ENCODE measurements at places on chromosomes 16 and 17. TPM values are rescaled to one million over a fixed set of nuclear protein-coding genes. Genes with fewer than 3 reads are reported as not detected.

BCL7C gene
- total RNA-seq: 22.0 TPM

SEZ6 gene
- 0.88 TPM for total RNA-seq

C1QL1 gene
- total RNA-seq: not detected

NAE1 gene
- total RNA-seq: 35.9 TPM

DLG4 gene
- 30.5 TPM for total RNA-seq

TXNDC11 gene
- total RNA-seq: 49.5 TPM

CDH11 gene
- 579 TPM for total RNA-seq

PRR35 gene
- not detected for total RNA-seq

SLFN14 gene
- total RNA-seq: 6.2 TPM

- peaks cover 20% of the 10 kb centered on the region for H3K36me3 ChIP-seq
- H3K4me3 ChIP-seq: no peak overlapping the region
- H3K27ac ChIP-seq: no peak overlapping the region
- peaks cover 4% of the 10 kb centered on the region for H3K4me1 ChIP-seq
- no peak for DNase-seq
These were observed 139.7 kb upstream of the PLCG2 start for GRCh38 chr16:81639348-81639747.

- peaks cover 51% of the 10 kb centered on the region for H3K27me3 ChIP-seq
- DNase-seq: no peak
- no peak overlapping the region for H3K4me3 ChIP-seq
- H3K4me1 ChIP-seq: peaks cover 14% of the 10 kb centered on the region
These were observed 18.4 kb upstream of the UBE2I start for GRCh38 chr16:1290860-1291575.

DNA sequence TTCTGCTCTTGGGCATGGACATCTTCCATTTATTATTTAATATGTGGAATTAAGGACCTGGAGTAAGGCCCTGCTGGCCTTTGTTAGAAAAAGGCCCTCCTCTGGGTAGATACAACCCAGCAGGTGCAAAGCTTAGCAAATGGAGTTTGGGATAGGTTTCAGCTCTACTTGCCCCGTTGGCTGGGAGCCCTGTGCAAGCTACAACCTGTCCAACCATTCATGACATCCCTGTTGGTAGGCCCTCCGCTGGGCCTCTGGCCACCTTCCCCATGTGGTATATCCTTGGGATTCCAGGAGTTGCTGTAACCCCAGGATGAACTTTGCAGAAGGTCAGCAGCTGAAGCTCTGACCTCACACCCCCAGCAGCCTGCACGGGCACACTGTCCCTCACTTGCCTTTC is 6.4 kb downstream of the NGFR start:
- no peak overlapping the region for H3K27ac ChIP-seq
- no peaks in the 10 kb centered on the region for H3K36me3 ChIP-seq
- no peak overlapping the region for H3K4me3 ChIP-seq
- DNase-seq: no peak
- peaks cover 12% of the 10 kb centered on the region for H3K4me1 ChIP-seq

GRCh38 chr17:27319541-27320221 is 25.8 kb downstream of the WSB1 start:
- H3K27me3 ChIP-seq: no peaks in the 10 kb centered on the region
- H3K4me3 ChIP-seq: no peak overlapping the region
- H3K27ac ChIP-seq: peak overlapping the region; percentile 20
- no peak for DNase-seq
- peaks cover 34% of the 10 kb centered on the region for H3K36me3 ChIP-seq

DNA sequence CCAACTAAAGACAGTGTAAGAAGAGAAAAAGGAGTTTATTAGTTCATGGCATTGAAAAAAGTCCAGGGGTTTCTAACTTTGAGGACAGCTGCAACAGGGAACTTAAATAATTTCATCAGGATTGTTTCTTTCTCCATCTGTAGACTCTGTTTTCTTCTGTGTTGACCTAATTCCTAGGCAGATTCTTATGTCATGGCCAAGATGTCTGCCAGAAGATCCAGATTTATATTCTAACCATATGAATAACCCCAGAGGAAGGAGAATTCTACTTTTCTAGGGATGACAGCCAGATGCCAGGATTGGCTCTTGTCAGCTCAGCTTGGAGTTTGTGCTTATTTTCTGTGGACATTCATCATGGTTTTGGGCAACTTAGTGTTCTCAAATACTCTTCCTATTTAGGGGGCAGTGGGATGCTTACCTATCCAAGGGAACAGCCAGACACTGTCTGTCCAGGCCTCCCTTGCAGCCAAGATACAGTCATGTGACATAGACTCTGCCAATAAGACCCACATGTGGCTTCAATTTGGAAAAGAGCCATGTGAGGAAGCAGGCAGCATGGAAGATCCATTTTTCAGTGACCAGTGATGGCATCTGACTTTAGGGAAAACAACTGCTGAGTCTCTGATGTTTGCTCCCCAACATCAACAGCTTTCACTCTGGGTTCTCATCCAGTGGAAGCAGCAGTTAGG is 18.2 kb downstream of the PCTP start:
- H3K36me3 ChIP-seq: peaks cover 12% of the 10 kb centered on the region
- DNase-seq: no peak
- H3K27me3 ChIP-seq: no peaks in the 10 kb centered on the region
- H3K4me1 ChIP-seq: peaks cover 16% of the 10 kb centered on the region
- H3K4me3 ChIP-seq: no peak overlapping the region

GRCh38 chr17:42843358-42843934 is 934 bp upstream of the AOC2 start:
- peak; percentile 12 for DNase-seq
- H3K27ac ChIP-seq: no peak overlapping the region
- H3K27me3 ChIP-seq: no peaks in the 10 kb centered on the region
- H3K36me3 ChIP-seq: peaks cover 67% of the 10 kb centered on the region
- peaks cover 8% of the 10 kb centered on the region for H3K4me1 ChIP-seq

- peak; percentile 59 for DNase-seq
- no peak overlapping the region for H3K4me3 ChIP-seq
- no peaks in the 10 kb centered on the region for H3K36me3 ChIP-seq
- H3K27me3 ChIP-seq: no peaks in the 10 kb centered on the region
These were observed 72.1 kb downstream of the AMFR start for GRCh38 chr16:56353054-56353921.

- DNase-seq: no peak
- H3K4me3 ChIP-seq: no peak overlapping the region
- H3K27ac ChIP-seq: no peak overlapping the region
- no peaks in the 10 kb centered on the region for H3K36me3 ChIP-seq
These were observed 62.6 kb upstream of the TEKT1 start for GRCh38 chr17:6894206-6894528.

GRCh38 chr16:55272744-55273143 is 51.3 kb upstream of the IRX6 start:
- H3K4me1 ChIP-seq: no peaks in the 10 kb centered on the region
- H3K27me3 ChIP-seq: no peaks in the 10 kb centered on the region
- H3K36me3 ChIP-seq: no peaks in the 10 kb centered on the region
- no peak overlapping the region for H3K4me3 ChIP-seq
- no peak for DNase-seq

GRCh38 chr16:2775131-2775716 is 1.9 kb downstream of the ELOB start:
- H3K27ac ChIP-seq: no peak overlapping the region
- DNase-seq: peak; percentile 68
- H3K27me3 ChIP-seq: no peaks in the 10 kb centered on the region
- peaks cover 30% of the 10 kb centered on the region for H3K4me1 ChIP-seq

DNA sequence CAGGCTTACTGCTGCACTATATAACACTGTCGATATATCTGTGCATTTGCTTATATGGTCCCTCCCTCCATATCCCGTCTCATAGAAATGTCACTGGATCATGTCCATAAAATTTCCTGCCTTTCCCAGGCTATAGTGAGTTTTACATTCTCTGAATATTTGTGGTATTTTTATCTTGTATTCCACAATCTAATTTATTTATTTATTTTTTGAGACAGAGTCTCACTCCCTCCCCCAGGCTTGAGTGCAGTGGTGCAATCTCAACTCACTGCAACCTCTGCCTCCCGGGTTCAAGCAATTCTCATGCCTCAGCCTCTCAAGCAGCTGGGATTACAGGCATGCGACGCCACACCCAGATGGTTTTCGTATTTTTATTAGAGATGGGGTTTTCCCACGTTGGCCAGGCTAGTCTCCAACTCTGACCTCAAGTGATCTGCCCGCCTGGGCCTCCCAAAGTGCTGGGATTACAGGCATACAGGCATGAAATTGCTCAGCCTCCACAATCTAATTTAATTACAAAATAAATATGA is 12.9 kb downstream of the TRIM37 start:
- H3K4me3 ChIP-seq: no peak overlapping the region
- no peak for DNase-seq
- peaks cover 37% of the 10 kb centered on the region for H3K36me3 ChIP-seq
- H3K4me1 ChIP-seq: peaks cover 25% of the 10 kb centered on the region
- no peaks in the 10 kb centered on the region for H3K27me3 ChIP-seq

GRCh38 chr16:57539072-57539796 is 2.9 kb upstream of the CCDC102A start:
- H3K4me1 ChIP-seq: peaks cover 85% of the 10 kb centered on the region
- H3K27ac ChIP-seq: no peak overlapping the region
- H3K27me3 ChIP-seq: no peaks in the 10 kb centered on the region
- DNase-seq: peak; percentile 45

GRCh38 chr16:17101646-17102045 is 369.1 kb downstream of the XYLT1 start:
- no peak overlapping the region for H3K27ac ChIP-seq
- H3K36me3 ChIP-seq: peaks cover 5% of the 10 kb centered on the region
- no peaks in the 10 kb centered on the region for H3K27me3 ChIP-seq

DNA sequence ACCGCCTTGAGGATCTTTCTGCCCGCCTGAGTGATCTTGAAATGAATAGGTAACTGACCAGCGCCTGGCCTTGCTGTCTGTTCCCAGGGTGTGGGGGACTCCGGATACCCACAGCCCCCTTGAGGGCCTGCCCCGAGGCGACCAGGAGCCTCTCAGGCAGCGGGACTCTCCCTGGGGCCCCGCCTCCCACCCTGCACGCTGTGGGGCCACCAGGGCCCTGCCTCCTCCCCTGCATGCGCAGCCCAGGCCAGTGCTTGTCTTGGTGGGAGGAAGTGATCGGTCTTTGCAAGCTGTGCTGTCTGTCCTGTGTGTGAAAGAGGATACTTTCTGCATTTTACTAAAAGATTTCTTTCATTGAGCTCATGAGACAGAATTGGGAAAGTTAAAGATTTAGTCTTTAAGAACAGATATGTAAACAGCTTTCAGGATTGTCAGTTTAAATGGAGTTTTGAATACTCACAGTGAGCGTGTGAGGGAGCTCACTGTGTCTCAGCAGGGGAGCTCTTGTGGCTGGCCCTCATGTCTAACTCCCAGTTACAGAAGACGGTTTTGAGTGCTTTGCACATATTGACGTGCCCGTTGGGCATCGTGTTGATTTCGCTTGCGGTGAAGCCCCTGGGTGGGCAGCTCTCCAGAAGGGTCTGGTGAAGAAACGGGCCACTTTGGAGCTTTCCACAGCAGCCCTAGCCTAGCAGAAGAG is 36.1 kb upstream of the CAPN15 start:
- no peak overlapping the region for H3K4me3 ChIP-seq
- no peaks in the 10 kb centered on the region for H3K27me3 ChIP-seq
- DNase-seq: no peak
- H3K27ac ChIP-seq: no peak overlapping the region
- peaks cover 10% of the 10 kb centered on the region for H3K36me3 ChIP-seq
- no peaks in the 10 kb centered on the region for H3K4me1 ChIP-seq

GRCh38 chr17:48730240-48730550 is 1.6 kb upstream of the HOXB13 start:
- no peaks in the 10 kb centered on the region for H3K4me1 ChIP-seq
- H3K4me3 ChIP-seq: no peak overlapping the region
- peaks cover 100% of the 10 kb centered on the region for H3K27me3 ChIP-seq
- H3K27ac ChIP-seq: no peak overlapping the region

- no peak for DNase-seq
- H3K36me3 ChIP-seq: no peaks in the 10 kb centered on the region
- H3K4me1 ChIP-seq: peaks cover 6% of the 10 kb centered on the region
These were observed 7.8 kb upstream of the SSTR2 start for GRCh38 chr17:73156887-73157520.

GRCh38 chr16:84803146-84803545 is 16.6 kb upstream of the CRISPLD2 start:
- no peak overlapping the region for H3K4me3 ChIP-seq
- no peak overlapping the region for H3K27ac ChIP-seq
- H3K27me3 ChIP-seq: peaks cover 4% of the 10 kb centered on the region
- DNase-seq: peak; percentile 13
- H3K36me3 ChIP-seq: no peaks in the 10 kb centered on the region
- peaks cover 28% of the 10 kb centered on the region for H3K4me1 ChIP-seq

- no peaks in the 10 kb centered on the region for H3K36me3 ChIP-seq
- H3K4me1 ChIP-seq: peaks cover 7% of the 10 kb centered on the region
- no peaks in the 10 kb centered on the region for H3K27me3 ChIP-seq
- no peak overlapping the region for H3K27ac ChIP-seq
These were observed 113.0 kb upstream of the METRNL start for GRCh38 chr17:82966415-82966814.

- H3K27ac ChIP-seq: peak overlapping the region; percentile 89
- H3K27me3 ChIP-seq: no peaks in the 10 kb centered on the region
- H3K4me3 ChIP-seq: peak overlapping the region; percentile 68
These were observed 625 bp downstream of the DVL2 start for GRCh38 chr17:7233701-7234082.

DNA sequence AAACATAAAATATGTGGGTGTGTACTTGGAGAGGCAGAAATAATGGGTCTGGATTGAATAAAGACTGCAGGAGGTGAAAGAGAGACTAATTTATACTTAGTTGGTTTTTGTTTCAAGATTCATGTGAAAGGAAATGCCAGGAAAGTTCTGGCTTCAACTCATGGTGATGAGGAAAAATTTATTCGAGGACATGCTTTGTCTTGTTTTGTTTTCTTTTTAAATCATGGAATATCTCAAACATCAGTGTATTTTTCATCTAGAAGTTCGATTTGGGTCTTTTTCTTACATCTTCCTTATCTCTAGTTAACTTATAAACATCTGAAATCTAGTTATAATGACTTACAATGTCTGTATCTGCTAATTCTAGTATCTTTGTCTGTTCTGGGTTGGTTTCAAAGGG is 115.1 kb downstream of the CDK5R1 start:
- no peaks in the 10 kb centered on the region for H3K36me3 ChIP-seq
- DNase-seq: no peak
- H3K4me3 ChIP-seq: no peak overlapping the region
- no peaks in the 10 kb centered on the region for H3K4me1 ChIP-seq
- H3K27ac ChIP-seq: no peak overlapping the region
- H3K27me3 ChIP-seq: no peaks in the 10 kb centered on the region

DNA sequence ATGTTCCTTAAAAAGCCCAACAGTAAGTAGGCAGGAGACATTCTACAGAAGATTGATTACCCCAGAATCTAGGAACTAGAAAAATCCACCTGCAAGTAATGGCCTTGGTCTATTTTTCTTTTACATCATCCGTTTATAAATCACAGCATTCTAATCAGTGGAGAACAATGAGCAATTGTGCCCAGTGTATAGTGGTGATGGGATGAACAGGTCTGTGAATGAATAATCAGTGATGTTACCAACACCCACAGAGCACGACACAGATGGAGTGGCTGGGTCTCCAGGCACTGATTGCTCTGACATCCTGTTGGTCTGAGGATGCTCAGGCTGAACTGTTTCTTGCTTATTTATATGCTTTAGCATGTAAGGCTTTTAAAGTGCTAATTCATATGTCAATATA is 1251.2 kb upstream of the CDH8 start:
- H3K27me3 ChIP-seq: no peaks in the 10 kb centered on the region
- no peak for DNase-seq
- no peak overlapping the region for H3K4me3 ChIP-seq

GRCh38 chr16:65283181-65283651 is 161.4 kb upstream of the CDH11 start:
- no peaks in the 10 kb centered on the region for H3K27me3 ChIP-seq
- no peaks in the 10 kb centered on the region for H3K36me3 ChIP-seq
- no peak overlapping the region for H3K27ac ChIP-seq
- no peak overlapping the region for H3K4me3 ChIP-seq
